ENCODE measurements at places on chromosomes 4 and X. TPM values are rescaled to one million over a fixed set of nuclear protein-coding genes. Genes with fewer than 3 reads are reported as not detected.

GRCh38 chr4:168587411-168588125 lies 90.7 kb downstream of the PALLD start:
- no peak overlapping the region for H3K27ac ChIP-seq
- H3K4me1 ChIP-seq = peaks cover 5% of the 10 kb centered on the region
- H3K4me3 ChIP-seq = no peak overlapping the region
- no peaks in the 10 kb centered on the region for H3K36me3 ChIP-seq
- H3K27me3 ChIP-seq = no peaks in the 10 kb centered on the region

CNGA1 gene
- total RNA-seq = 0.53 TPM

SYN1 gene
- 0.44 TPM for total RNA-seq

SPANXD gene
- not detected for total RNA-seq

- no peak overlapping the region for H3K27ac ChIP-seq
- H3K36me3 ChIP-seq = no peaks in the 10 kb centered on the region
- H3K4me3 ChIP-seq = no peak overlapping the region
- H3K27me3 ChIP-seq = no peaks in the 10 kb centered on the region
- no peak for DNase-seq
- H3K4me1 ChIP-seq = no peaks in the 10 kb centered on the region
Observed at GRCh38 chrX:132694382-132694781, 205.5 kb upstream of the MBNL3 start.

MAGEA1 gene
- not detected for total RNA-seq

ABCG2 gene
- 9.1 TPM for total RNA-seq

GRCh38 chr4:52861171-52861823 lies 820 bp upstream of the RASL11B start:
- H3K4me3 ChIP-seq = peak overlapping the region; percentile 69
- H3K27me3 ChIP-seq = peaks cover 10% of the 10 kb centered on the region
- H3K4me1 ChIP-seq = peaks cover 24% of the 10 kb centered on the region
- H3K27ac ChIP-seq = no peak overlapping the region

F8A2 gene
- total RNA-seq = not detected

All from lower lobe of right lung (tissue), 2 donors.